ENCODE measurements at places on chromosomes 6 and 20.

GRCh38 chr6:131013495-131013894, 49.5 kb downstream of the EPB41L2 start:
- no peak for DNase-seq

- DNase-seq = no peak
Observed at GRCh38 chr6:50030777-50031562, 9.2 kb upstream of the DEFB110 start.

- no peak for DNase-seq
Observed at GRCh38 chr6:33886673-33887144, 82.9 kb upstream of the MLN start.

- DNase-seq = no peak
Observed at GRCh38 chr6:90409700-90410099, 113.1 kb upstream of the BACH2 start.
